ENCODE measurements at places on chromosomes 6 and 20.
A peak's percentile ranks its signal among the peaks of the same experiment; 100 is the strongest.

DNA sequence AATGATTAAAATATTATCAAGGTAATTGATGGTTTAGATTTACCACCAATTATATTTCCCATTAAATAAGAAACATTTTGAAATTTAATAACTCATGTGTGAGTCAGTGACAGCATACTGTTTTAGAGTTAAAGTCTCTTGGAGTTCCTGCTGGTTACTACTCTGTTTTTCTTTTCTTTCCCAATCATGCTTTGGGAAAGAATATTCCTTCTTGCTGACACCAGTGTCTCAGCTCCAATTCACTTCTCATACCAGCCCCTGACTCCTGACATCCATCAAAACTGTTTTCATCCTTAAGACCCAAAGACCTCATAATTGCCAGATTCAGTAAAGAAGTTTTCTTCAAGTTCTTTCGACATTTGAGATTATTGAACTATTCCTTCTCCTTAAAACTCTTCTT lies 50.3 kb downstream of the AIG1 start:
- DNase-seq = no peak

DNA sequence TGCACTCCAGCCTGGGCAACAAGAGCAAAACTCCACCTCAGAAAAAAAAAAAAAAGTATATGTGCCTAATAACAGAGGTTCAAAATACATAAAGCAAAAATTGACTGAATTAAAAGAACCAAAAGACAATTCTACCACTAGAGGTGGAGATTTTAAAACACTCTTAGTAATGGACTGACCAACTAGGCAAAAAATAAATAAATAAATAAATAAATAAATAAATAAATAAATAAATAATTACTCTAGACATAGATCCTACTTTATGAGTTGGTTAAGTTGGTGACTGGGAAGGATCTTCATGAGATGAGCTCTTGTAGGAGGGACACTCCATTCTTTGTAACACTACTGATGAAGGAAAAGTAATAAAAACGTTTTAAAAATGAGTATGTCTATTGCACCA lies 113.9 kb downstream of the SGK1 start:
- no peak for DNase-seq

GRCh38 chr6:8057793-8058192 lies 6.4 kb downstream of the BLOC1S5 start:
- no peak for DNase-seq

DNA sequence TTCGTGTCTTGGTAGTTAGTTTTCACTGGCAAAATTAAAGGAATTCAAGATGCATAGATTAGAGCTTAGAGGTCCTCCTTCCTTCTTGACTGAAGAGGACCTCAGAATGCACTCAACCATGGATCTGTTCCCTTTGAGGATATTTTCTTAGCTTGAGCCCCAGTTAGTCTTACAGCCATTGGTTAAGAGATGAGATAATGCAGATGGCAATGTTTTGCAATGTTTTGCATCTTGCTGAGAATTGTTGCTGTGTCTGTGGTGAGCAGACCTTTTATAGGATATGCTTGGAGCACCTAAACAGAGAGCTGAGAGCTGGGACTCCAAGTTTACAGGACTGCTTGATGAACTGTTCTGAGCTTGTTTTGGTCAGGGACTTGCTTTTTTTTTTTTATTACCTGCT lies 107.5 kb downstream of the TMEM170B start:
- DNase-seq = no peak

DNA sequence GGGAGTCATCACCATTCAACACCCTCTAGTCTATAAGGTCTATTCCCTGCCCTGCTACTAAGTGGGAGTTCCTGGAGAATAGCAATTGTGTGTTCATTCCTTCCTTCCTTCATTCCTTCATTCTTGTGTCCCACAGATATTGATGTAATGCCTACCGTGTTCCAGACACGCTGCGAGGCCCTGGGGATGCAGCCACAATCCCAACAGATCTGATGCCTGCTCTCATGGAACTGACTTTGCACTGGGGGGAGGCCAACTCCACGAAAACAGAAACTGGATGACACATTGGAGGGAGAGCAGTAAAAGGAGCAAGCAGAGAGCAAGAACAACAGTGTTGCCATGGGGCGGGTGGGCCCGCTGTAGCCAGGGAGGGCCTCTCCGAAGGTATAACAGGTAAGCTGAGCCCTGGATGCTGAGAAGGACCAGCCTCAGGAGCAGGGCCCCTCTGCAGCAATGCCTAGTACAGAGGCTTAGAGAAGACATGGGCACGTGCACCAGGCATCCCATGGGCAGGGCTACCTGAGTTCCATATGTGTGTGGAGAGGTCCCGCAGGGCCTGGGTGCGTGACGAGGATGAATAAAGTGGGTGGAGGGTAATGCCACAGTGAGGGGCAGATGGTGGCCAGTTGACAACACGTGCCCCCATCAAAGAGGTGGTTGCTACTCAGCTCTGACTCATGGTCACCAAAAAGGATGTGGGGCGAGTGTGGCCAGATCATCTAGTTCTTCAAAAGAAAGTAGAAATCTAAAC lies 173.9 kb downstream of the NFATC2 start:
- DNase-seq = no peak

- no peak for DNase-seq
Observed at GRCh38 chr6:105151644-105152043, 28.2 kb downstream of the POPDC3 start.

DNA sequence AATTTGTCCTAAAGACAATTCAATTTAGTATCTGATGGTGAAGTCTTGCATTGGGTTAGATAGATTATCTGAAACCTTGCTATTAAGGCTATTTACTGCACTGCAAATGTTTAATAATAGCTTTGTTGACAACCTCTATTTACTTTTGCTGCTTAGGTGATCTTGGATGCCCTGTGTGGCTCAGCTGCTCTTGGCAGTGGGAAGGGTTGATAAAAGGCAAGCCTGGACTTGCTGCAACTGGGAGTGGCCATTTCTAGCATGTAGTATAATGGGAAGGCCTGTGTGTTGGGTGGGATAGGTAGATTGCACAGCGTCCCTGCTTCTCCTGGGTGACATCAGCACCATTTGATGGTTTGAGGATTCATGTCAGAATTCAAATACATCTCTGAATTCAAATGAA lies 49.1 kb downstream of the ARMC2 start:
- DNase-seq = no peak

DNA sequence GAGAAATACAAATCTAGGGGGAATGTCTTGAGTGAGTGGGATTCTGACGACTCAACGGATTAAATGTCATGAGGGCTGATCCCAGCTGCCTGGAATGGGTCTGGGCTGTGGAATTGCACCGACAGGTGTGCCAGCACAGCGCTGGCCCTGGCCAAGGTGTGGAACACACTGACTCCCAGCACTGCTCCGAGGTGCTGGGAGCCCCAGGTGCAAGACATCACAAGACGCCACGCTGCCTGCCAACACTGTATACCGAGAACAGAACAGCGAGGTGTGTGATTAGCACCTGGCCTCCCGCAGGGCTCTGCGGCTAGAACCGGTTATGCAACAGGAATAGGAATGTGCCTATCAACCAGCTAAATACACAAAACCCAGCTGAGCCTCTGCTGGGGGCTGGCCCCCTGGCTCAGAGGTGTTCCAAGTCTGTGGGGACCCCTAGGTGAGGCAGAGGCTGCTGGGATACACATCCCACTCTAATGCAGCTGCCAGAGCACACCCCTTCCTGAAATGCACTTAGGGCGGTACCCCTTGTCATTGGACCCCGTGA lies 24.8 kb upstream of the APMAP start:
- no peak for DNase-seq

- no peak for DNase-seq
Observed at GRCh38 chr6:7992002-7992815, 72.0 kb downstream of the BLOC1S5 start.

GRCh38 chr20:41134362-41135186 lies 2.8 kb upstream of the PLCG1 start:
- no peak for DNase-seq

GRCh38 chr20:34578025-34578424 lies 19.5 kb downstream of the MAP1LC3A start:
- DNase-seq = no peak

- peak; percentile 64 for DNase-seq
Observed at GRCh38 chr6:132236744-132237143, 164.5 kb downstream of the MOXD1 start.

- DNase-seq = no peak
Observed at GRCh38 chr6:154653385-154653784, 79.8 kb upstream of the SCAF8 start.

DNA sequence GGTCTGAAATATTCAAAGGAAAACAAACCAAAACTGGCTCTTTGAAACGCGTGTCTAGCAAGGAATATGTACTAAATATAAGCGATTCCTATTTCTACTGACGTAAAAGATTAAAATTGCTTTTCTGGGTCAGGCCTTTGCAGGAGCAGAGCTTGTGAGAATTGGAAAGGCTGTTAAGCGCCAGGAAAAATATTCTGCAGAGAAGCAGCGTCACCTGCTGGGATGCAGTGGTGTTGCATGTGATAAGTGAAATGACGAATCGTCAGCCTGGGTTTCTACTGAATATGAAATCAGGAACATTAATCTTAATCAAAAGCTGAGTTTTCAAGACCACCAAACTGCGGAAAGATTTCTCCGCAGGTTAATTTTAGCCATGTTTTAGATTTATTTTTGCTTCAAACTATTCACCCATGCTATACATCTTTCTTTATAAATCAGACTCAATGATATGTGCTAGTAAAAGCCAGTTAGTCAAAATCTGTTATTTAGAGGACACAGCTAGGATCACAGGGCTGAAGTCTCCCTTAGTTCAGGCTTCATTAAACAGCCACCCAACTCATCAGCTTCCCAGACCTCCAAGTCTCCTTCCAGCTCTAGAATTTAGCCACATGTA lies 67.4 kb downstream of the ALDH8A1 start:
- DNase-seq = no peak

DNA sequence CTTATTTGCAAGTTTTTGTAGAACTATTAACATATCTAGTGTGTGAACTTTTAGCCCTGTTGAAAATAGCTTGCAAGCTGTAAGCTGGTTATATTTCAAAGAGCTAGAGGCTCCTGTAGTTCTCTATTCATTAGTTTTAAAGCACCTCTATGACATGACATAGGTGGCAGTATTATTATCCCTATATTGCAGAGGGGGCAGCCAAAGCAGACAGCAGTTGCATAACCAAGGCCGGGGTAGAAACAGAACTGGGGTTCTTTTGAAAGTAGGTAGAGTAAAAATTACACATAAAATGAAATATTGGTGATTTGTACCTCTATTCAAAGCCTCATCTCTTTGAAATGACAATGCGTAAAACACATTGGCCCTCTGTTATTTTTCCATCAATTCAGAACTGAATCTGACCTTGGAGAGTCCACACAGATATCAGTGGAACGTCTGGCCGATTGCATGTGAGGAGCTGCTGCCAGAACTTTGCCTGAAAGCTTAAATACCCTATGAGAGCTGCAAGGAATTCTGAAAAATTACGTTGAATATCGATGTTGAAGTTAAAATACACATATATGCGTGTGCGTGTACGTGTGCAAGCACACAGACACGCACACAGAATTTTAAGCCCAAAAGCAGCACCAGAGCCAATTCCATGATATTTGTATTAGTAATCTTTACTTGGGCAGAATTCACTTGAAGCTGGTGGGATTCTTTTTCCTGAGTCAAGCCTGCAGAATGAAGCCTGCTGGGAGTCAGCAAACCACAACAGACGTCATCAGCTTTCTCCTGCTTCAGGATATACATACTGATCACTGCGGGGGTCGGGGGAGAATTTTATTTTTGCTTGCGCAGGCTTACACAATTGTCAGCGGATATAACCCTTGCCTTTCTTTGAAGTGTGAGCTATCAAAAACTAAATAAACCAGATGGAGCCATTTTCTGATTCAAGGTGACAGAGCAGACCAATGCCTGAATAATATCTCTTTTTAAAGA lies 163.2 kb downstream of the PDE7B start:
- no peak for DNase-seq

DNA sequence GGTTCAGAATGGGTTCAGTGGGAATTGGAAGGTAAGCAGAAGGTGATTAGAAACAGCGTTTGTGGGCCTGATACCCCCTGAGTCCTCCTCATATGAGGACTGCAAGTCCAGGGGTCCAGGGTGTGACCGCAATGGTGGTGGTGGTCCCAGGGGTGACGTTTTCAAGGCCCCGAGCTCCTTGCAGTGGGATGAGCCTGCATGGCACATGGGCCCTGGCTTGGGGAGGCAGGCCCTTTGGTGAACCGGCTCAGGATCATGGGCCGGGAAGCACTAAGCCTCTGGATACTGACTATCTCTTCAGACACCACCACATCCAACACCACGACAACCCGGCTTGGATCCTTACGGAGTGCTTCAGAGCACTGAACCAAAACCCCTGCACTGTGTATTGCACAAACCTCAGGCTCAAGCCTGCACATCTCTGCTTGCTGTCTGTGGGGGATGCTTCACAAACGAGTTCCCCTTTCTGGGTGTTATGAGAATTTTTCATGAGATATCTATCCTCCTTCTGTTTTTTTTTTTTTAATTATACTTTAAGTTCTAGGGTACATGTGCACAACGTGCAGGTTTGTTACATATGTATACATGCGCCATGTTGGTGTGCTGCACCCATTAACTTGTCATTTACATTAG lies 67.9 kb downstream of the STK35 start:
- no peak for DNase-seq

DNA sequence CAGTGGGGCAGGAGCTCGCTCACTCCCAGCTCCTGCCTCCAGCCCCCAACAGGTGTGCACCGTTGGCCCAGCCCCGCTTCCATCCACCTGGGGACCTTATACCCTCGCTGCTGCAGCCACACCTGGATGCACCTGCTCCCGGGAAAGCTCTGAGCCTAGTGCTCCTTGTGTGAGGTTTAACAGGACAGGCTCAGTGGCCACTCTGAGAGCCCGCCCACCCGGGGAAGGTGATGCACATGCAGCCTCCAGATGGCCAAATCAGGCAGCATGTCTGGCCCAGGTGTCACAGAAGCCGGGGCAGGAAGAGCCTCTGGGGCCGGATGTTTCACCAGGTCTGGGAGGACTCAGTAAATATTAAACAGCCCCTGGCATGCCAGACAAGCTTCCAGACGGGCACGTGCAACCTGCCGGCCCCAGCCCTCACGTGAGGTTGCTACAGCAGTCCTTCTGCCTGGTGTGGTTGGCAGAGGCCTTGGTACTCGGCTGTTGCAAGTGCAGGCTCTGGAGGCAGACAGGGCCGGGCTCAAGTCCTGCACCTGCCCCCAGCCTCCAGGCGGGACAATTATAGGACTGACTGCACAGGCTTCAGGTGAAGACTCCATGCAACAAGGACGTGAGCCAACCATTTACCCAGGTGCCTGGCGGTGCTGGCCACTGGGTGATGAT lies 66.9 kb downstream of the RIPOR3 start:
- DNase-seq = no peak

- DNase-seq = no peak
Observed at GRCh38 chr6:22083119-22083518, 213.7 kb downstream of the PRL start.

GRCh38 chr6:44730771-44731391 lies 343.4 kb downstream of the CDC5L start:
- no peak for DNase-seq

GRCh38 chr20:41408986-41409385 lies 42.4 kb upstream of the EMILIN3 start:
- no peak for DNase-seq

GRCh38 chr6:37980222-37980595 lies 160.7 kb downstream of the ZFAND3 start:
- DNase-seq = no peak

- no peak for DNase-seq
Observed at GRCh38 chr6:10968776-10969175, 75.3 kb downstream of the ELOVL2 start.
